A673 (cell line): ENCODE measurements at places on chromosomes 11 and 22. TPM values are rescaled to one million over a fixed set of nuclear protein-coding genes. Genes with fewer than 3 reads are reported as not detected.
A peak's percentile ranks its signal among the peaks of the same experiment; 100 is the strongest.

GRCh38 chr11:45647329-45647728 is 18.1 kb downstream of the CHST1 start:
- DNase-seq: no peak

- DNase-seq: peak; percentile 19
Observed at GRCh38 chr11:13277768-13278608, at the start of gene BMAL1. TSS of gene BMAL1 (plus strand) at chr11:13277790. CDS start at chr11:13354309, 76,519 bp downstream.

DNA sequence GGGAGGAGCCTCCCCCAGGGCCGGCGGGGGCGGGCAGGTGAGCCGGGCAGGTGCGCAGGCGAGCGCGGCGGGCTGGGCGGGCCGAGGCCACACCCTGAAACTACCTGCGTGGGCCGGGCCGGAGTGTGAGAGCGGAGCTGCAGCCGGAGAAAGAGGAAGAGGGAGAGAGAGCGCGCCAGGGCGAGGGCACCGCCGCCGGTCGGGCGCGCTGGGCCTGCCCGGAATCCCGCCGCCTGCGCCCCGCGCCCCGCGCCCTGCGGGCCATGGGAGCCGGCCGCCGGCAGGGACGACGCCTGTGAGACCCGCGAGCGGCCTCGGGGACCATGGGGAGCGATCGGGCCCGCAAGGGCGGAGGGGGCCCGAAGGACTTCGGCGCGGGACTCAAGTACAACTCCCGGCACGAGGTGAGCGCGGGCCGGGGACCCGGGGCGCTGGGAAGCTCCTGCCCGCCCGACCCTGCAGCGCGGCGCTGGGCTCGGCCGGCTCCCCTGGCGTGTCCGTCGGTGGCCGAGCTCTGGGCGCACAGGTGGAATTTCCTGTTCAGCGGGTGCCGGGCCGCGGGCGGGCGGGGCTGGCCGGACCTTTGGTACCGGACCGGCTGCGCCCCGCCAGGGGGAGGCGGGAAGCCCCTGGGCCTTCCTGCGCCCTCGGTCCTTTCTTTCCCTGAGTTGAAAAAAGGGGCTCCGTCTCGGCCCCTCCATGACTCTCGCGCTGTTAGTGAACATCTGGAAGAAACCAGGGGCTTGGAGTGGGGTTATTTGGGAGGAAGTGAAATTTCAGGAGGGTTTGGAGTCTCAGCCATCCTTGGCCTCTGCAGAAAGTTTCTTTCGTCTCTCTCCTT is at the start of gene ST14:
Gene ST14 (plus strand): TSS at position 126 of the 841 bp plus-strand sequence. CDS start 198 bp downstream, at position 324.
- no peak for DNase-seq

DNA sequence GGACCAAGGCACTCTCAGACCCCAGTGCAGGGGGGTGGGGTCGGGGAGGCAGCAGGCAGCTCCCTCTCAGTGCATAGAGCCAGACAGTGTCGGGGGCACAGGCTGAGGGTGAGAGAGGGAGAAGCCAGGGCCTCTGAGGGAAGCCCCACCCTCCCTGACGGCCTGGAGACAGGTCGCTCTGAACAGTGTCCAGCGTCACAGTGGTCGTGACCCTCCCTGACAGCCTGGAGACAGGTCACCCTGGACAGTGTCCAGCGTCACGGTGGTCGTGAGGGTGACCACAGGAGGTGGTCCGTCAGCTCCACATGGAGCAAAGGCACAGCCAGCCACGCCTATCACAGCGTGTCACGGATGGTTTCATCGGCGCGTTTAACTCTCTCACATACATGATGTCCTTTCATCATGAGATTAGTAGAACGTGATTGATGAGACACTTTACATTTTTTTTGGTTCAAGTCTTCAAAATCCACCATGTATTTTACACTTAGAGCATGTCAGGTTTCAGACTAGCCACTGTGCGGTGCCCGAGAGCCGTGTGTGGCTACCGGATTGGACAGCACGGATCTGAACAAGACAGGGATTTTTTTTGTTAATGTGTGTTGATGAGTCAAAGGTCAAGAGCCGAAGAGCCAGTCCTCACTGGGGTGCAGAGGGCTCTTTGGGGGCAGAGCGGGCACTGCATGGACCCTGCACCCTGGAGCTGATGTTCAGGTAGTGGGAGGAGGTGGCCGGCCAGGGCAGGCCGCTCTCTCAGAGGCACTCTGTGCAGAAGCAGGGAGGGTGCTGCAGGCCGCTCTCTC is 23.9 kb upstream of the PANX2 start:
- DNase-seq: peak; percentile 73

DNA sequence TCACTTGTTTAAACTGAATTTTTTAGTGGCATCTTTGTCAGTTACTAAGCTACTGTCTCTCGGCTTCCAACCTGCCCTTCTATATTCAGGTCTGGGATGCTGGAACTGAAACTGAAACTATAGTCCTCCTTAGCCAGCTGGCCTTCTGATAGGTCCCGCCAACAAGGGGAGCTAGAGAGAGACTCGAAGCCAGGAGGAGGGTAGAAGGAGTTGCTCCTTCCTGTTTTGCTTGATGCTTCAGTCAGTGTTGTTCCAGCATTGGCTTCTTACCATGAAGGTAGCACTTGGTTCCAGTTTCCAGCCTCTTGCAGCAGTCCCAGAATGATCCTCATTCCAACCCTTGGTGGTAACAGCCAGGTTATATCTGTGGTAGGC is 32.9 kb upstream of the HORMAD2 start:
- peak; percentile 18 for DNase-seq

DNA sequence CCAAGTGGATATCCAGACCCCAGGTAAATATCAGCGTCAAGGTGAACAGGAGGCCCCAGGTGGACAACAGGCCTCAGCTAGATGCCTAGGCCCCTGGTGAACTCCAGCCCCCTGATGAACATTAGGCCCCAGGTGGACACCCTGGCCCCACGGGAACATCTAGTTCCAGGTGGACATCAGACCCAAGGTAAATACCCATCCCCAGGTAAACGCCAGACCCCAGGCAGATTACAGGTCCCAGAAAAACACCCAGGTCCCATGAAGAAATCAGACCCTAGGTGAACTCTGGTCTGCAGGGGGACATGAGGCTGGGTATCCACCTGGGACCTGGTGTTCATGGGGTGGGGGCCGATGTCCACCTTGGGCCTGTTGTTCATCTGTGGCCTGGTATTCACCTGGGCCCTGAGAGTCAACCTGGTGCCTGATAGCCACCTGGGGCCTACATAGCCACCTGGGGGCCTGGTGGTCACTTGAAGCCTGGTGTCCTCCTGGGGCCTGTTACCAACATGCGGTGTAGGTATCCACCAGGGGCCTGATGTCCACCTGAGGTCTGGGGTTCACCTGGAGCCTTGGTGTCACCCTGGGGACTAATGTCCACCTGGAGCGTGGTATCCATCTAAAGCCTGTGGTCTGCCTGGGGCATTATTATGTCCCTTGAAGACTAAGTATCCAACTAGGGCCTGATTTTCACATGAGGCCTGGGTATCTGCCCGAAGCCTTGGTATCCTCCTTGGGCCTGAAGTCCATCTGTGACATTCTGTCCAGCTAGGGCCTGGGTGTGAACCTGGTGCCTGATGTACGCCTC is 56.8 kb upstream of the SEPTIN5 start:
- DNase-seq: no peak

DNA sequence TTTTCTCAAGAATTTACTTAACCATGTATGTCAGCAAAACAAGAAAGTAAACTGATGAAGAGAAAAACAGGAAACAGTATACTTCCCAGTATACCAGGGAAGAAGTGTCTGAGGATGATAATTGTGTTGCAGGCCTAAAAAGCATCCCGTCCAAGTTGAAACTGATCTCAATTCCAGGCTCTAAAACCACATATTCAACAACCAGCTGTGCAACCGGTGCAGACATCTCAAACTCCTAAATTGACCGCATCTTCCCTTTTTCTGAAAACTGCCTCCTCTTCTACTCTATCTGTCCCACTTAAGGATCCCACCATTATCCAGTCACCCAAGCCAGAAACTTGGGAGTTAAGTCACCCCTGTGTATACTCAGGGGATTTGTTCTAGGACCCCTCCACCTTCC is 47.2 kb downstream of the CCDC83 start:
- no peak for DNase-seq

DNA sequence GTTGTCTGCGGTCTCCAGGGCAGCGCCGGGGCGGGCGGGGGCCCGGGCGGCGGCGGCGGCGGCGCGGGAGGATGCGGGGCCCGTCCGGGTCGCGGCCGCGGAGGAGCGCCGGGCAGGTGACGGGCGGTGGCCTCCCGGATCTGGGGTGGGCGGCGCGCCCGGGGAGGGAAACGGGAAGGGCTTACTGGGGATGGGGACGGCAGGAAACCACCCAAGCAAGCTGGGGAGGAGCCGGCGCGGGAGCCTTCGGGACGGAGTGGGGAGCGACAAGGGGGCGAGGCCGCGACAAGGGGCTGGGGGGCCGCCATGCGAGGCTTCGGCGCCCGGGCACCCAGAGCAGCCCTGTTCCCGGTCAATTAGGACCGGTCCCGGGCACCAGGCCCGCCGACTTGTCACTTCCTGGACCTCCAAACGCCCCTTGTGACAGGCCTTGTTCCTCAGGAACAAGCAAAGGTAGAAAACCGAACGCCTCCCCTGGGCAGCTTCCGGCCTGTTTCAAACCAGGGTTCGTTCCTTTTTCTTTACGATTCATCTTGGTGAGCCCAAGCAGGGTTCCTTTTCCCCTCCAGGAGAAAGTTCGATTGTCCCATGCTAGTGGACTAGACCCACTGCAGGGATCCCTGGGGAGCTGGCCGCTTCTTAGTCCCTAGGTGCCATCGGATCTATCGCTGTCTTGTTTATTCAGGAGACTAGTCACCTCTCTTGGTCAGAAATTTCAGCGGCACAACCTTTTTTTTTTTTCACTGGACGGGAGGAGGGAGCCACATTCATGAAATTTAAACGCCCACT is 492 bp downstream of the JHY start:
- peak; percentile 53 for DNase-seq

GRCh38 chr22:41001722-41002122 is 50.5 kb downstream of the RBX1 start:
- no peak for DNase-seq

Gene RAPSN
- total RNA-seq: 1.0 TPM in 2 replicates

Gene SLC25A18
- total RNA-seq: 0.35 and 0.45 TPM in 2 replicates

Gene OR51G1
- total RNA-seq: not detected in 2 replicates

Gene PARVB
- 18.3 and 18.4 TPM in 2 replicates for total RNA-seq

Gene KCNJ1
- total RNA-seq: not detected in 2 replicates
